ENCODE measurements at places on chromosomes 11 and 22.

- no peak for DNase-seq
Observed at GRCh38 chr11:79430280-79430679, 10.6 kb downstream of the TENM4 start.

GRCh38 chr11:31863170-31863832 lies 52.2 kb upstream of the PAX6 start:
- DNase-seq = no peak

- no peak for DNase-seq
Observed at GRCh38 chr11:78961937-78962701, 387.5 kb upstream of the NARS2 start.

DNA sequence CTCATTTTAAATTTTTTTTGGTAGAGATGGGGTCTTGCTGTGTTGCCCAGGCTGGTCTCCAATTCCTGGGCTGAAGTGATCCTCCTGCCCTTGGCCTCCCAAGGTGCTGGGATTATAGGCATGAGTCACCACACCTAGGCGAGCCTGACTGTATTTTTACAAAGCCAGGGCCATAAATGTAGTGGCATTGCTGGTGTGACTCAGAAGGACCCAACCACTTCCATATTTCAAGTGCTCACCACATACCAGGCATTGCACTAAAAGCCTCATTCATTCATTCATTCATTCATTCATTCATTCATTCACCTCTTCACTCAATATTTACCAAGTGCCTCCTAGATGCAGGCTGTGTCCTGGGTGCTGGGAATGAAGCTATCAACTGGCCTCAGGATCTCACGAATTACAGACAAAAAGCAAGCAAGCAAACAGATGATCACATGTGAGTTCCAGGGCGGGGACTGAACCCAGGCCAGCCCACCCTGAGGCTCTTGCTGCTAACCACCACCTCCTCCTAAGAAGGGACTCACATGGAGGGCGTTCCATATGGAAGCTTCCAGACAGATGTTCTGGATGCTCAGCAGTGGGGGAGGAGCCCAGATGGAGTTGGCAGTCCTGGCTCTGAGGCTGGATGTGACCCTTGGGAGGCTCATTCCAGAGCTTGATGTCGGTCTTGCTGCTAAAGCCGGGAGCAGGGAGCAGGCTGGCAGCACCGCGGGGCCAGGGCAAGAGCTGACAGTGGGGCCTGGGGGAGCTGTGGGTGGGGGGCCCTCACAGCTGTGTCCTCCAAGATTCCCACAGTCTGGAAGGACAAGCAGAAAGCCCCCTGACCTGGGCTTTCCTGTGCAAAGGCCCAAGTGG lies 158.8 kb downstream of the CTTN start:
- DNase-seq = no peak

DNA sequence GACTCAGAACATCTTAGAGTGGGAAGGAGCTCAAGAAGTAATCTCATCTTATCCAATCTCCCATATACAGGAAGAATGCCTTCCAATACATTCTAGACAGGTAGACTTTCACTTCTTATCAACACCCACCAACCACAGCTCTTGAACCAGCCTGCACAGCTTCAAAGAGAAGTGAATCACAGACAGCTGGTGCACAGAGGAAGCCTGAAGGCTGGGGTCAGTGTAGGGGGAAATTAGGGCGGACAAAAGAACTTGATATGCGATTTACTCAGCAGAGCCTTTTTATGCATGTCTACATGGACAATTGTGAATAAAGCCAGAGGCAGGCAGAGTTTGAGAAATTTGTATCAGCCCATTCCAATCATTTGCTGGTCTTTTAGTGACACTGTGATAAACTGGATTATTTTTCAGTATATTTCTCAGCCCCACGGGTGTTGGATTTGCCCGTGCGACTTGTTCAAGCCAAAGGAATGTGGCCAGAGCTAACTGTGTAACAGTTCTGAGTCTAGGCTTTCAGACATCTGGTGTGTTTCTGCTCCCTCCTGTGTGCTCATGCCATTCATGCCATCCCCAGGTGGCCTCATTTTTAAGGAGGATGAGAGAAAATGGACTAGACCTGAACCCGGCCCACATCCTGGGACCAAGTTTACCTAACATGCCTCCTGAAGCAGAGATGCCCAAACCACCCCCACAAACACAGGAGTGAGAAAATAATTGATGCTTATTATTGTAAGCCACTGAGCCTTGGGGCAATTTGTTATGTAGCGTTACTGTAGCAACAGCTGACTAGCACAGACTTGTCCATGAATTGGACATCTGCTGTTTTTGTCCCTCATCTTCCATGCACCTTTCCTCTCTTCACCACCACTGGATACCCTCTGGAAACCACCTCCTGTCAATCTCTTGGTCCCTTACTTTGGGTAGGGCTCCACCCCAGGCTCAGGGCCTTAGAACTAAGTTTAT lies 137.5 kb upstream of the HSD17B12 start:
- DNase-seq = no peak

DNA sequence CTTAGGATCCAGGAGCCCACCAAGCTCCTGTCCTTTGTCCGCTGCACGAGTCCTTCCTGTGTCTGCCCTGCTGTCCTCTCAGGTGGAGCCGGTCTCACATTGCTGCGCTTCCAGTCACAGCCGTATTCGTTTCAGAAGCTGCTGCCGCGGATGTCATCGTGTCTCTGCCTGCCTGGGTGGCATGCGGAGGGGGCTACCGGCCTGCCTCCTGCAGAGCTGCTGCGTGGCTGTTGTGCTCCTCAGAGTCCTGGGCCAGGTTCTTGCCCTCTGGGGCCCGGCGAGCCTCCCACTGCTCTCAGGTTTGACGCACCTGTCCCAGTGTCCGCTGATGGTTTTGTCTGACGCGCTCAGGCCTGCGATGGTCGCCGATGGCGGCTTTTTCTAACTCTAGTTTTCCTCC lies 254.2 kb downstream of the TBC1D22A start:
- no peak for DNase-seq

DNA sequence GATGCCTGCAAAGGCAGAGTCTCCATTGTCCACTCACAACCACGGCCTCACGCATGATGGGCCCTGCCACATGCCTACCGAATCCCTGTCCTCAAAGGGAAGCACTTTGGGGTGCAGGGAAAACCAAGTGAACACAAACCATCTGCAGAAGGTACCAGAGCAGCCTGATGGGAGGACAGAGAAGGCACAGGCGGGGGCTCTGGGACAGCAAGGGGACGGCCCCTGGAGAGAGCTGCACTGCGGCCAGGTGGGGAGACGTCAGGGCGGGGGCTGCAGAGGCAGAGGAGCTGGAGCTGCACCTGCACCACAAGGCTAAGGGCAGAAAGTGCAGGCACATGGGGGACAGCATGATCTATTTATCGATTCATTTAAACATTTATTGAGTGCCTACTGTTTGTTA lies 1056.0 kb downstream of the TBC1D22A start:
- DNase-seq = no peak

DNA sequence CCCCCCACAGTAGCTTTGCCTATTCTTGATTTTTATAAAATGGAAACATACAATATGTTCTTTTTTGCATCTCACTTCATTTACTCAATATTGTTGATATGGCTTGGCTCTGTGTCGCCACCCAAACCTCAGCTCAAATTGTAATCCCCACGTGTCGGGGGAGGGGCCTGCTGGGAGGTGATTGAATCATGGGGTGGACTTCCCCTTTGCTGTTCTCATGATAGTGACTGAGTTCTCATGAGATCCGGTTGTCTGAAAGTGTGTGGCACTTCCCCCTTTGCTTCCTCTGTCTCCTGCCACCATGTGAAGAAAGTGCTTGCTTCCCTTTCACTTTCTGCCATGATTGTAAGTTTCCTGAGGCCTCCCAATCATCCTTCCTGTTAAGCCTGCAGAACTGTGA lies 431.3 kb downstream of the MN1 start:
- no peak for DNase-seq

GRCh38 chr11:72570893-72571661 lies 103.1 kb downstream of the PDE2A start:
- DNase-seq = no peak

GRCh38 chr11:133952199-133953190 lies 4.3 kb downstream of the IGSF9B start:
- DNase-seq = no peak

GRCh38 chr11:16178273-16178672 lies 178.1 kb downstream of the SOX6 start:
- DNase-seq = no peak

DNA sequence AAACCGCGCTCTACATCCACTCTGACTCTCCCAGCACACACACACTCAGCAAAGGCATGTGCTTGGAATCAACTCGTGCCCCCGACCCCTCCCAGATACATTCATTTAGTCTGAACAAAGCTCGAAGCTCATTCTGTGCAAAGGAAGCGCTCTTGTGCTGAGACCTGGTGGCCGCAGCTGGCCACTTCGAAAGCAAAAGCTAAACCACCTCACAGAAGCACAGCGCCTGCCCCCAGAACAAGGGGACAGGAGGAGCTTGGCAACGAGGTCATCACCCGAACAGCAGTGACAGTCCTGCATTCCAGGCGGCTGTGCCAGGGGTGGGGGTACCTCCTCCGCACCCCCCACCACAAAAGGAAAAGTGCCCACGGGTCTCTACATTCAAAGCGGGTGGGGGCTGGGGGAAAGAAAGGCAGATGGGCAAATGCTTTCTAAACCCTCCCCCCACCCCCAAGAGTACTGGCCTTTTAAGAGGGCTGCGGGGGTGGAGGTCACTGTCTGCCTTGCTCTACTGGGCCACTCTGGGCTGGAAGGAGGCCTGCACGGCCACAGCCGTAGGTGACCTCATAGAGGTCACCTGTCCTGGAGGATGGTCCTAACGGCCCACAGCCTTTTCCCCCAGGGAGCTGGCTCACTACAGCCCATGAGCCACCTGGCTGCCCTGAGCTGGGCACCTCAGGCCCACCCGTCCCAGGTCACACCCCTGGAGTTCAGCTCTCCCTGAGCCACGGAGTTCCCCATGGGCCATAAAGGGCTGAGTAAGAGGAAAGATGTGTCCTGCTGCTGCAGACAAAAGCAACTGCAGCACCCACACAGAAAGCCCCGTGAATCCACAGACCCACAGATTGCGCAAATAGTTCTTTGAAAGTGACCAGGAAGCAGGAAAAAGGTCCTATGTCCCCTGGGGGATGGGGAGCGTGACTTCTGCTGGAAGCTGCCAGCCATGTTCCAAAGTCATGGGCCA lies 21.3 kb downstream of the CBX7 start:
- no peak for DNase-seq

GRCh38 chr11:19730373-19730772 lies 17.7 kb downstream of the NAV2 start:
- no peak for DNase-seq

GRCh38 chr11:6418557-6419008 lies 311 bp downstream of the APBB1 start:
- DNase-seq = no peak

DNA sequence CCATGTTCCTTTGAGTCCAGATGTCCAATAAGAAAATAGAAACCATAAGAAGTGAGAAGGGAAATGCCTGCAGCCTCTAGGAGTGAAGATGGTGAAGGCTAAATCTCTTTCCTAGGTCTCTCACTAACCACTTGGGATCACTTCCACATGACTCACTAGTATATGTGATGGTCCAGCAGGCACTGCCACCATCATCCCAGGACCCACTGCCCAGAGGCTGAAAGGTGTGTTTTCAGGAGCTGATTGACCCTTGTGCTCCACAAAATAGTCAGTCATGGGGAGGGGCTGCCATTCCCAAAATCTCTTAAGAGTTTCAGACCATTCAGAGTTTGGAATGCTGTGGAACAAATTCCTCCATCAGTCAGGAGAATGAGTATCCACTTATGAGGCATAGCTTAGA lies 22.9 kb downstream of the UBASH3B start:
- DNase-seq = no peak

DNA sequence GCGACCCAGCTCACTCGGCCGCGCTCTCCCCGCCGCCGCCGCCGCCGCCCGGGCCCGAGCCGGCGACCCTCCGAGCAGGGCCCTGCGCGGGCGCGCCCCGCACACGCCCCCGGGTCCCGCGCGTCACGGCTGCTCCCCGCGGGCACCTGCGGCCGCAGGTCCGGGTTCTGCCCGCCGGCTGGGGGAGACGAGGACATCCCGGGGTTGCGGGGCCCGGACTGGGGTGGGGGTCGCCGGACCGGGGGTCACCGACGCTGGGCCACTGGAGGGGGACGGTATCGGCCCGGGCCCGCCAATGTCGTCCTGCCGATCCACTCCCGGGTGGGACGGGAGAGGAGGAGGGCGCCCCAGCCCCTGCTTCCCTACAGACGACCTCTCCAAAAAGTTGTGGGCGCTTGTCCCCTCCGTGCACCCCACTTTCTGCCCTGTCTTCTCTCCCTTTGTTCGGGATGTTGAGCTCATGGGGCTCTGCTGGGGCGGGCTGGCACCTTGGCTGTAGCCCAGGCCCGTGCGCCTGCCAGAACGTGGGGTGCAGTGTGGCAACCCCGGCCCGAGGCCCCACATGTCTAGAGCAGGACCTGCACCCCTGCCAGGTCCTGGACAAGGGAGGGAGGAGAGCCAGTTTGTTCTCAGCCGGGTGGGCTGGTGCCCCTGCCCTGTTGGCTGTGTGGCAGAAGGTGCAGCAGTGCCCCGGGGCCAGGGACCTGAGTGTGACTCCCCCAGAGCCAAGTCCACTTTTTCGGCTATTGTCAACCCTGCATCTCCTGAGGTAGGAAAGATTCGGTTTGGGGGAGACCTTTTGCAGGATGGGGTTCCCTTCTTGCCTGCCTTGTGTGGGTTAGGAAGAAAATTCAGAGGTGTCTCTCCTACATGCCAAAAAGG lies 40.2 kb upstream of the CELSR1 start:
- DNase-seq = no peak

- no peak for DNase-seq
Observed at GRCh38 chr11:2796091-2796490, 89.5 kb downstream of the CDKN1C start.

- no peak for DNase-seq
Observed at GRCh38 chr22:32211011-32211410, 6.1 kb upstream of the RFPL2 start.

DNA sequence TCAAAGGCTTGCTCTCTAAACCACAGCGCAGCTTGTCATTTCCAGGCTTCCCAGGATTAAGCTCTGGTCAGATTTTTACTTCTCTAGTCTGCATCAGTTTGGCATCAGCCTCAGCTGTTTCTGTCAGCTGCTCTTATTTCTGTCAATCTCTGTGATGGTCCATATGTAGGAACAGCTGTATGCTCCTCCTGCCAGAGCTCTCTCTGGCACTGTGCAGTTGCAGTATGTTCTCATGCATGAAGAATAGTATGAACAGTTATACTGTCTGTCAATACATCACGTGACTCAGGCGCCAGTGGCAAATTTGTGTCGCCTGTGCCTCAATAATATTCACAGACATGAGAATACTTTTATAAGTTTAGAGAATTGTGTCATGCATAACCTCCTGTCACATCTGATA lies 6.7 kb downstream of the OR6M1 start:
- DNase-seq = no peak

DNA sequence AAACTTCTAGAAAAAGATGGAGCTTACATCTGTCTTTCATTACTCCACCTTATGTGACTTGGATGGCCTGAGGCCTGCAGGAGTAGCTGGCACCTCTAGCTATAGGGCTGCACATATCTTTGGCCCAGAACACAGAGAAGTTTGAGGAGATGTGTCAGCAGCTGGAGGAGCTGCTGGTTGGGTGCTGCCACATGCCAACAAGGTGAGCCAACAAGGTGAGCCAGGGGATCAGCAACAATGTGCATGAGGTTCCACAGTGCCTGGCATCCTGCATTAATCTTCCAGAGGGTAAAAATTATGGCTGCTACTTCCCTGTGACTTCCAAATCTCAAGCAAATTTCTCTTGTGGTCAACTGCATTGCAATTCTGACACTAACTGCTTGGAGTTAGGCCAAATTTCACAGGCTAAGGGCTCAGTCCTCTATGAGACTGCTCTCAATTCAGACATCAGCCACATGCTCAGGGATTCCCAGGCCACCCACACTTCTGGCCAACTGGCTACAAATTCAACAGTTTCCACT lies 16.0 kb downstream of the RBM7 start:
- no peak for DNase-seq

All from stimulated activated CD4-positive, alpha-beta T cell treated with anti-CD3 and anti-CD28 coated beads, TNF-alpha, amount 100 ng/mL, for 24 hours (primary cell).